ENCODE measurements at places on chromosomes 6 and 20.

DNA sequence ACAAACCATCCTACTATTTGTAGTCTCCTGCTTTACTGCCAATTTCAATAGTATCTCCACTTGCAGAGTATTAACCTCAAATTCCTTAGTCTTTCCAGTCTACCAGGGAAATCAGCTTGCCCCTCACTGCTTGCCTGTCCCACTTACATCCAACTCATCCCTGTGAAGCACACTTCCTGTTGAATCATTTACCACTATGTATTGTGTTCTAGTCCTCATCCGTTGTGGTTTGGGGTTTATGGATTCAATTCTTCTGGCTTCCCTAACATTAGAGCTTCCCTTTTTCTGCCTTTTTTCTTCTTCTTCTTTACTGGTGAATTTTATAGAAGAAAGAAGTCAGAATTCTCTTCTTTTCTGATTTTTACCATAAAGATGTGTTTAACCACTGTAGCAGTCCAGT lies 5.1 kb upstream of the TXLNB start:
- DNase-seq: peak; percentile 37

GRCh38 chr6:158729906-158730540 lies 80.2 kb downstream of the SYTL3 start:
- DNase-seq: no peak

DNA sequence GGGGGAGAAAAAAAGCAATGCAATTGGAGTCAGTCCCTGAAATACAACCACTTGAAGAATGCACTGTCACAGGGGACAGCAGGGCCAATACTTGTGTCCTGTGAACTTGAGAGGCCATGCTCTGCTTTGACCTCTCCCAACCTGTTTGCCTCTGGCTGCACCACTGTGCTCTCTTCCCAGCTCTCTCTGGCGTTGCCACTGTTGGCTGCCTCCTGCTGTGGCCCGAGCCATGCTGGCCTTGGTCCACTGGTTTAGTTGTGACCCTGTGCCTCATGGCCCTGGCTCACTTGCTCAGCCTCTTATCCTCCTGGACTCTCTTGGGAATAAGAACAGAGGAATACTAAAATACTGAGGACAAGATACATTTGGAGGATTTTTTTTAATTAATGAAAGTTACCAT lies 14.5 kb upstream of the FBXO30 start:
- no peak for DNase-seq

DNA sequence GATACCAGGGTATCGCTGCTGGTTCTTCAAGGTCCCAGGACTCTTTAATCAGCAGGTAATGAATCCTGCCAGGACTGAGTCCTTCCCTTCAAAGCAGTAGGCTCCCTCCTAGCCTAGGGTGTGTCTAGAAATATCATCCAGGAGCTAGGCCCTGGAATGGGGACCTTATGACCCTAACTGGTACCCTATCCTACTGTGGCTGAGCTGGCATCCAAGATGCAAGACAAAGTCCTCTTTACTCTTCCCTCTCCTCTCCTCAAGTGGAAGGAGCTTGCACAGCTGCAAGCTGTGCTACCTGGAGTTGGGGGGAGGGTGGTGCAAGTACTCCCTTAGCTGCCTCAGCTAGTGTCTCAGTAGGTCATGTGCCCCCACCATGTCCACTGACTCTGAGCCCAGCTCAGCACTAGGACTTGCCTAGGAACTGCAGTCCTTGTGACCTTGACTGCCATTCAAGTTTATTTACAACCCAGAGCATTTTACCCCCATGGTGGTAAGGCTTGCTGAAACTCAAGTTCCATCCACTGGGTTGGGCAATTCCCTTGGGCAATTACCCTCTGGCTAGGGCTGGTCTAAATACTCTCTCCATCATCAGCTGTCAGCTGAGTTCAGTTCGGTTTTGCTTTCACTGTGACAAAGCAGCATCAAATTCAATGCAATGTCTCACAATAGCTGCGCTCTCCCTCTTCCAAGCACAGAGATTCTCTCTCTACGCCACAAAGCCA lies 48.4 kb upstream of the TOP1 start:
- no peak for DNase-seq

GRCh38 chr6:169072127-169073042 lies 181.3 kb downstream of the THBS2 start:
- DNase-seq: no peak

DNA sequence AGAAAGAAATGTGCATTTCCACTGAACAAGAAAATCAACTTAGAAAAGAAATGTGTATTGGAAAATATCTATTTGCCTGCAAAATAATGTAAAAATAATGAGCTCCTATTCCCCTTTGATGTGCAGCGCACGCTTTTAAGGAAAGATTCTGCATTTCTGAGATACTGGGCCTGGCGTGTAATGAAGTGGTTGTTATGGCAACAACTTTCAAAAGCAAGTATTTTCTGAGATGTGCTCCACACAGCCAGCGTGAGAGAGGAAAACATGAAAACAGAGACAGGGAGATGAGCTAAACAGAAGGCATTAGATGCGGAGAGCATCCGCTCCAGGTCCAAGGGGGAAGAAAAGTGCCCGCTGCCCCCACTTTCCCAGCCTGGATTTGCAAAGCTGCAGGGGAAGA lies 39.1 kb upstream of the GTSF1L start:
- no peak for DNase-seq

Data from fibroblast of skin of left biceps (primary cell).